ENCODE measurements at places on chromosomes 2 and 18.

DNA sequence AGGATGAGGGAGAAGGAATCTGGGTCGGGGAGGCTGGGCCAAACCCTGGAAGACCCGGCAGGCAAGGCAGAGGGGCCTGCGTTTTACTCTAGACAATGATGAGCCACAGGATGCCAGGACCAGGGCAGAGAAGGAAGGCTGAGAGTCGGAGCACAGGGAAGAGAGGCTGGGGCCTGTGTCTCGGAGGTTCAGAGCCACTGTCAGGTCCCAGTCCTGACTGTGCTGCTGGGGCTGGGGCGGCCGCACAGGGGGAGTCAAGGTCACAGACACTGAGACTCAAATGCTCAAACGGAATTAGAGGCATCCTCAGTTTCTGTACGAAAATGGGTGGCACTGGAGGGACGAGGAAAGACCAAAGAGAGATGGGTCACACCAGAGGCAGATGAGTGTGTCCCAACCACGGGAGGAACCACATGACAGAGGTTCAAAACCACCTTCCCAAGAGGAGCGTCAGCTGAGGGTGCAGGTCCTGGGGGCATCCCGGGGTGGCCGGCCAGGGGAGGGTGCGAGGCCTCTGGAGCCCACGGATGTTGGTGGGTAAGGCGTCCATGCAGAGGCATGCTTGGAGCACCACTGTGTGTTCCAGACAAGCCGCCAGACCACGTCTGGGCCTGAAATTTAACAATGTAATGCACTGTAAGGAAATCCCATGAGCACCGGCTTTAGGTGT is 14.7 kb downstream of the HDAC4 start:
- DNase-seq = no peak

DNA sequence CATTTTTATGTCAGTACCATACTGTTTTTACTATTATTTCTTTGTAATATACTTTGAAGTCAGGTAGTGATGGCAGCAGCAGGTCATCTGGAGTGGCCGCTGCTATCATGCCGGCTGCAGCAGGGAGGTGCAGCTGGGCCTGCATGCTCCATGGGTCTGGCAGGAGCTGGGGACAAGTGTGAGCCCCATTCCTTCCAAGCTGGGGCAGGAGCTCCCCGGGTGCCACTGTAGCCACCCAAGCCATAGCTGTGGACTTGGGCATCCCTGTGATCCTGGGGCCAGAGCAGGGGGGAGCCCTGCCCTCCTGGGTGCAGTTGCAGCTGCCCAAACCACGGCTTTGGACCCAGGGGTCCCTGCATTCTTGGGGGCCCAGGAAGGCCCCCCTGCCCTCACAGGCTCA is 59.2 kb downstream of the CSRNP3 start:
- DNase-seq = no peak

DNA sequence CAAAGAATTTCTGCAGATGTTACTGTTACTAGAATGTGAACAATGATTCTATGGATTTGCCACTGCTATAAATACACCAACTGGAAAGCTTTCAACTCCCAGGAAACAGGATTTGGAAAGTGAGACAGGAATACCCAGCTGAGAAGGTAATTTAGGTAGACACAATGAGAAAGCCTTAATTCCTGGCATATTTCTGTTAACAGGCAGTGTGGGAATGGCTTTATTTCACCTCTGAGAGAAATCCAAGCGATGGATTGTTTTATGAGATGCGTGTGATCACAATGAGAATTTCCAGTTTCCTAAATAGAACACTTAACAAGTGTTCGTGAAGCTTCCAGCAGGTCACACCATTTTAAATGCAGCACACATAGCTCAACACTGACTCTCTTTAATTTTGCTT is 133.0 kb downstream of the SLC8A1 start:
- no peak for DNase-seq

DNA sequence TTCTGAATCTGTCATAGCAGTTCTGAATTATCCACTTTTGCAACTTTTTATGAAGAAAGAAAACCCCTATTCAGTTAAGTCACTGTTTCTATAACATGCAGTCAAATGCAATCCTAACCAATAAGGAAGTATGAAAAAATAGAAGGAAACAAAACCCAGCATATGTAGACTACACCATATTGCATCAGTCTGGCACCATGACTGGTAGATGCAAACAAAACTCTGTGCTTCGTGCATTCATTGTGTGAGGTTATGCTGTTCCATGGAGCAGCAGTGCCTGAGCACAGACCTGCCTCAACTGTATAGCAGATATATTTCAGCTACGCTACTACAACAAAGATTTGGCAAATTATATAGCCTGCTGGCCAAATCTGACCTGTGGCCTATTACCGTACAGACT is 325.5 kb downstream of the LRP1B start:
- no peak for DNase-seq

DNA sequence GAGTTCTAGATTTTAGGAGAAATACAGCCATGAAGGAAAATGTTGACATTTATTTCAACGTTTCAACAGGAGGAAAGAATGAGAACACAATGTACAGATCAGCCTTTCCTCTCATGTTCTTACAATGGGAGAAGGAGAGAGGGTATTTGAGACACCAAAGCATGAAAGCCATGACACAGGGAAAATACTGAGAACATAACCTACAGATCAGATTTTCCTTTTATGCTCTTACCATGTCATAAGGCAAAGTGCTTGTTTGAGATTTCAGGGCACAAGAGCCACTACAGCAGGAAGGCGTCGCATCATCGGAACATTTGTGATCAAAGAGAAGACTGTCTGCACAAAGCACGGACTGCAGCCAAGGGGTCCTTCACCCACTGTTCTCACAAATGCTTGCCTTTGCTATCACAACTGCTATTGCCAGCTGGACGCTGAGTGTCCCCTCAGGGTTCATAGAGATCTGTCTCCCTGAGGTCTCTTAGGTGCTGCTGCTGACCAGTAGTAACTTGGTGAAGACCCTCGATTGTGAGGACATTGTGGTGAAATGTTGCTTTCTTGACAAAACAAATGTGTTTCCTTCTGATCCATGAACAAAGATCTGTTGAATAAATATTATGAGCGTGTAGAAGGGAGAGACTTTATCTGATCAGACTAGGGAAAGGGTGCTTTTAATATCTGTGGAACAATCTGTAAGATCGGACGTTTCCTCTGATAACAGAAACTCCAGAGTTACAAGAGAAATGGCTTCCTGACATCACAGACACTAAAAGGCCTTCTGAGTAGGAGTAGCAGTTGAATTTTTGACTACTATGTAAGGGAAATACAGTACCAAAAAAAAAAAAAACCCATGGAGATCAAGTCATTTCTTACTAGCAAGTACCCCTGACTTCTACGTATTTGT is 6.4 kb upstream of the IL1RL1 start:
- DNase-seq = no peak

DNA sequence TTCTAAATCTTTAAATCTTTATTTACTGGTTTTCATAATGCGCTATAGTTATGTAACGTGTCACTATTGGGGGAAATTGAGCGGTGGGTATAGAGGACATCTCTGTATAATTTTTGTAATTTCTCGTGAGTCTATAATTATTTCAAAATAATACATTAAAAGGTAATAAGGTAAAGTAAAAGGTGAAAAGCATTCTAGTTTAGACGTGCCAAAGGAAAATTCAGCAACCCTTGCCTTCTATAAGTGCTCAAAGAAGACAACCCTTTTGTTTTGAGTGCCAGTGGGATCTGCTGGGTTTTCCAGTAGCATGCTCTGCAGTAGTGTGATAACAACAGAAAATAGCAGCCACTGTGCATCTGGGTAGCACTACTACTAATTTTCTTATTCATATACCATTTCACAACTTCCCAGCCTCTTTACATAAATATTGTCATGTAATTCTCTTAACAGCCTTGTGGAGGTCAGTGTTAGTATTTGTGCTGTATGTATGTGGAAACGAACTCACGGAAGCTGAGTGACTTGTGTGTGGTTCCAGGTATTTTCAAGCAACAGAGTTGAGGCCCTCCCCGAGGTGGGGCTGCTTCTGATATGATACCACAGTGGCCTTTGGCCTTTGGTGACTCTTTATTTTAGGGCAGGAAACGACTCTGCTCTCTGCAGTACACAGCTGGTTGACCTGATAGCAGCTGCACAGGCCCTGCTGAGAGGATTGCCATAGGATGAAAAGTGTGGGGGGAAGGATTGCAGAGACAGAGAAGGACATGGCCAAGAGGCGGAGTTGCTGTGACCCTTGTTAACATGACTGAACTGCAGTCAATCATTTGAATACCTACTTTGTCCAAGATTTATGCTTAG is 104.5 kb downstream of the TDRD15 start:
- no peak for DNase-seq

- no peak for DNase-seq
Measured at GRCh38 chr2:101762451-101763171, 65.1 kb downstream of the MAP4K4 start.

- DNase-seq = peak; percentile 53
Measured at GRCh38 chr2:196123679-196124373, 47.6 kb downstream of the STK17B start.

- no peak for DNase-seq
Measured at GRCh38 chr18:32961538-32961937, 188.7 kb upstream of the KLHL14 start.

GRCh38 chr2:170375192-170375591 is 197.2 kb downstream of the MYO3B start:
- no peak for DNase-seq

DNA sequence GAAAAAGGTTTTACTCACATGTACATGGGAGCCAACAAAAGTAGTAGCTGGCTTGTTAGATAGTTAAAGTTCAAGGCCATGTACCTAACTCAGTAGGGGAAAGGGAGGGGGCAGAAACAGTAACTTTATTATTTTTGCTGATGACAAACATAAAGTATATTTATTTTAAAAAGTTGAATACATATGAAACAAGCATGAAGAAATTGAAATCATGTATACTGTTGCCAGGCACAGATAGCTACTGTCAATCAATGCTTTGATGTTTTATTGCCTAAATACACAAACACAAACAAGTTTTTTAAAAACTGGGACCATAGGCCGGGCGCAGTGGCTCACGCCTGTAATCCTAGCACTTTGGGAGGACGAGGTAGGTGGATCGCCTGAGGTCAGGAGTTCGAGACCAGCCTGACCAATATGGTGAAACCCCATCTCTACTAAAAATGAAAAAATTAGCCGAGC is 7.6 kb upstream of the PSD4 start:
- DNase-seq = no peak

DNA sequence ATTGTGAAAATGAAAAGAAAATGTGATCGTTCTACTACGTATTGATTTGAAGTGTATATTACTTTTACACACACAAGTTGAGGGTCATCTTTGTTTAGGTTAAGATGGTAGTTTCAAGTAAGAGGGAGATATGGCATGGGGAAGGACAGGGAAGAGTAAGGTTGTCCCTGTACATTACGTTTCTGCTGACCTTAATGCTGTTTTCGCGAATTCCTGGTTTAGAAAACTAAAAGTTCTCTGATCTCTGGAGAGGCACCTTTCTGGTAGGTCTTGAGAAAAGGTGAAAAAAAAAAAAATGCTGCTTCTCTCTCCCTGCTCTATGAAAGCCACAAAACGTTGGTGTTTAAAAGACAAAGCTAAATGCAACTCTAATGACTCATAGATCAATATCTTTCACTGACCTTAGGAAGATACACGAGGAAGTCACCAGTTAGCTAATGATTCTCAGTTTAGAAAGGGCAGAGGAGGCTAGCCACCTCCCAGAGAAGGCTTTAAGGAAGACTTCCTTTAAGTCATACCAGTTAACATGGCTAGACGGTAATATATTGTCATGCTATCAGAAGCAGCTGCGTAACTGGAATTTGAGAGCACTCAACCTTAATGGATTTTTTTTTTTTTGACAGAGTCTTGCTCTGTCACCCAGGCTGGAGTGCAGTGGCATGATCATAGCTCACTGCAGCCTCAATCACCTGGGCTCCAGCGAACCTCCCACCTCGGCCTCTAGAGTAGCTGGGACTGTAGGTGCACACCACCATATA is 13.2 kb downstream of the TXNDC2 start:
- peak; percentile 63 for DNase-seq

Measured in kidney glomerular epithelial cell (primary cell).